Upper lobe of right lung (tissue), 1 donor: ENCODE measurements at places on chromosomes 11 and 22. TPM values are rescaled to one million over a fixed set of nuclear protein-coding genes. Genes with fewer than 3 reads are reported as not detected.

DNA sequence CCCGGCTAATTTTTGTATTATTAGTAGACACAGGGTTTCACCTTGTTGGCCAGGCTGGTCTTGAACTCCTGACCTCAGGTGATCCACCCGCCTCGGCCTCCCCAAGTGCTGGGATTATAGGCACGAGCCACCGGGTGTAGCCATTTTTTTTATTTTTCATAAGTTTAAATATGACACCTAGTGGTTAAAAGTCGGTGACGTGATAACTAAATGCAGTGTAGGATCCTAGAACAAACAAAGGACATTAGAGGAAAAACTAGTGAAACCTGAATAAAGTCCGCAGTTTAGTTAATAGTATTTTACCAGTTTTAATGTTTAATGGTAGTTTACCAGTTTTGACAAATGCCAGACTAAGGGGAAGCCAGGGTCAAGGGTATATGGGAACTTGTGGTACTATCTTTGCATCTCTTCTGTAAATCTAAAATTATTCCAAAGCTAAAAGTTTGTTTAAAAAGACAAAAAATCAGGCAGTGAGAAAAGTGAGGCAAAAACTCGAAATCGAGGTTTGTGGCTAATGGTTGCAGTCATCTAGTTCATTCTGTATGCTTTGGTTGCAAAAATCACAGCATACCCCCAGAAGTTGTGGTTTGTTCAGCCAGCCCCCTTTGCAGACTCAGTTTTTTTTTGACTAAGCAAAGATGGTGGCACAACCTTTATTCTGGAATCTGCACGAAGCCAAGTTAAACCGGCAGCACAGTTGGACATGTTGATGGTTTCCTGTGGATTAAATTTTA, 29.6 kb downstream of the TOM1 start:
- peaks cover 36% of the 10 kb centered on the region for H3K4me1 ChIP-seq
- H3K27ac ChIP-seq: peak overlapping the region; percentile 76
- no peaks in the 10 kb centered on the region for H3K27me3 ChIP-seq
- H3K36me3 ChIP-seq: peaks cover 95% of the 10 kb centered on the region
- no peak overlapping the region for H3K4me3 ChIP-seq
- DNase-seq: no peak

Gene SULT4A1
- not detected for total RNA-seq

DNA sequence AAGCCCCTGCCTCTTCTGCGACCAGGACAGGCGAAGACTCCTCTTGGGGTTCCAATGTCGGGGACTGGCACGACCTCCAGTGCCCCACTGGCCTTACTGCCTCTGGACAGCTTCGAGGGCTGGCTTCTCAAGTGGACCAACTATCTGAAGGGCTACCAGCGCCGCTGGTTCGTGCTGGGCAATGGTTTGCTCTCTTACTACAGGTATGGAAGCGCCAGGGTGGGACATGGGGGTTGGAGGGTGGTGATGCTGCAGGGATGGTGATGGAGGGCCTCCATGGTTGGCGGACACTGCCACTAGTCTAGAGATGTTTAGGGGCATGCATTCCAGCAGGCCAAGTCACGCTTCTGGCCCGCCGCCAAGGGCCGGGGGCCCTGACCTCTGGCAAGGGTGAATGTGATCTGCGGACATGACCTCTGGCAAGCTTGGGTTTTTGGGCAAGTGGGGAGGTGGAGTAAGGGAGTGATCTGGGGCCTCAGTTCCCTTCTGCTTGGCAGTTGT, 727 bp downstream of the OSBP2 start:
- H3K27me3 ChIP-seq: no peaks in the 10 kb centered on the region
- H3K4me1 ChIP-seq: peaks cover 5% of the 10 kb centered on the region
- no peak overlapping the region for H3K27ac ChIP-seq
- no peaks in the 10 kb centered on the region for H3K36me3 ChIP-seq

DNA sequence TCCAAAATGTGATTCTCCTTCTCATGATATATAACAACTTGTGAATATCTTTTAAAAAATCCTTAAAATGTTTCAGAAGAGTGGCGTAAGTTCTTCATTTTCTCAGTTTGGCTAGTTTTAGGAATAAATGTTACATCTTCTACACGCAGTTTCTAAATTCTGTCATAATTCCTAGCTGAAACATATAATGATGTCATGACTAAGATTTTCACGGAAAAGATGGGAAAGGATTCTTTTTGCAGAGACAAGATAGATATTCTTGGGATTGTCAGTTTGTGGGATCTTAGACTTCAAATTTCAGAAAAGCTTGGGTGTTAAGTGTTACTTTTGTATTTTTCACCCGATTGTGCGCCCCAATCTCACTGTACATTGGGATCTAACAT, 1.7 kb downstream of the EED start:
- H3K36me3 ChIP-seq: peaks cover 3% of the 10 kb centered on the region
- no peaks in the 10 kb centered on the region for H3K27me3 ChIP-seq
- H3K4me3 ChIP-seq: peak overlapping the region; percentile 79
- DNase-seq: no peak
- peaks cover 24% of the 10 kb centered on the region for H3K4me1 ChIP-seq

Gene MRGPRX3
- not detected for total RNA-seq

GRCh38 chr11:34395916-34396550, 38.2 kb upstream of the ABTB2 start:
- H3K4me3 ChIP-seq: no peak overlapping the region
- no peak overlapping the region for H3K27ac ChIP-seq
- no peaks in the 10 kb centered on the region for H3K27me3 ChIP-seq
- H3K36me3 ChIP-seq: no peaks in the 10 kb centered on the region
- DNase-seq: no peak

- H3K36me3 ChIP-seq: peaks cover 29% of the 10 kb centered on the region
- H3K4me3 ChIP-seq: no peak overlapping the region
- no peak for DNase-seq
- no peaks in the 10 kb centered on the region for H3K4me1 ChIP-seq
- no peak overlapping the region for H3K27ac ChIP-seq
These were observed 42.9 kb downstream of the AMPD3 start for GRCh38 chr11:10498022-10498400.

DNA sequence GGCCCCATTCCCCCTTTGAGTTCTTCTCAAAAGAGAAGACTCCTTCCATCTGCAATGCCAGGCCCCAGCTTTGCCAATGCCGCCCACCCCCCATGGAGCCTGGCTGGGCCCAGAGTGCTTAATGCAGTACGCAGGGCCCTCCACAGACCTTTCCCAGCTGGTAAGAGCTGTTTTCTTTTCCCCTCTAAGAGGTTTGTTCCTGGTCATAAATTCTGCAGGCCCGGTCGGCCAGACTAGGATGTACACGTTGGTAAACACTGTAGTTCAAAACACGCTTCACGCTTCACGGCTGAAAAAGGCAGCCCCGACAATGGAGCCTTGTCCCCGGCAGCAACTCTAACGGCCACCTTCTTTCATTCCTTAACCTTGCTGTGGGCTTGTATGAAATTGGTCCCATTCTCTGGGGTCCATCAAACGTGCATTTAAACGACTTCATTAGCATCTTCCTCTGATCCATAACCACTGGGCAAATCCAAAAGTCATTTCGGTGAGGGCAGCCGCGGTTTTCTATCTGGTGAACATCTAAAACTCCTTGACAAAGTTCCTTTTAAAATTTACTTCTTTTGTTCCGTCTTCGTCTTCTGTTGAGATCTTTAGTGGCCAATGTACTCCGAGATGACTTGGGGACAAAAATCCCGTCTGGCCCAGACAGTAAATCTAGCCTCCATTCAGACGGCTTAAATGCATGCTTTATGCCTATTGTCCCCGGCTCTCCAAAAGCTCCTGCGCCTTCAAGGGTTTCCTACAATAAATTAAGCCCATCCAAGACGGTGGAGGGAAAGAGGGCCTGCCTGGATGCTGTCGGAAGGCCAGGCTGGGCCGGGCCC, 60.0 kb upstream of the MYEOV start:
- no peaks in the 10 kb centered on the region for H3K4me1 ChIP-seq
- DNase-seq: no peak
- no peak overlapping the region for H3K4me3 ChIP-seq
- H3K27ac ChIP-seq: no peak overlapping the region

Gene LRP4
- 14.0 TPM for total RNA-seq

DNA sequence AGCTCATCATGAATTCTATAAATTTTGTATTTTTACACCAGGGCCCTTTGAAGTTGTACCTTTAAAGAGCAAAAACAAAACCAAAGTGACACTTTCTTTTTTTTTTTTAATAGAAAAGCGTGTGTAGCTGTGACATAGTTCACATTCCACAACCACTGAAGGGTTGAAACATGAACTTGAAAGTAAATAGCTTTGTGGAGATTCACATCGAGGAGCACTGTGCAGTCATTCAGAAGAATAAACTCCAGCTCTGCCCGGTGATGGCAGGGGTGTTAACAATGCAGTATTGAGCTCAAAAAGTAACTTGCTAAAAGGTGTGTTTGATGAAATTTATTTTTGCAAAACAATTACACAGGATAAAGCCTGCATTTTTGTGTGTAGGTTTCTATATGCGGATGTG, 1166.2 kb downstream of the TBC1D22A start:
- no peak overlapping the region for H3K27ac ChIP-seq
- H3K27me3 ChIP-seq: no peaks in the 10 kb centered on the region
- no peaks in the 10 kb centered on the region for H3K36me3 ChIP-seq
- no peak for DNase-seq

DNA sequence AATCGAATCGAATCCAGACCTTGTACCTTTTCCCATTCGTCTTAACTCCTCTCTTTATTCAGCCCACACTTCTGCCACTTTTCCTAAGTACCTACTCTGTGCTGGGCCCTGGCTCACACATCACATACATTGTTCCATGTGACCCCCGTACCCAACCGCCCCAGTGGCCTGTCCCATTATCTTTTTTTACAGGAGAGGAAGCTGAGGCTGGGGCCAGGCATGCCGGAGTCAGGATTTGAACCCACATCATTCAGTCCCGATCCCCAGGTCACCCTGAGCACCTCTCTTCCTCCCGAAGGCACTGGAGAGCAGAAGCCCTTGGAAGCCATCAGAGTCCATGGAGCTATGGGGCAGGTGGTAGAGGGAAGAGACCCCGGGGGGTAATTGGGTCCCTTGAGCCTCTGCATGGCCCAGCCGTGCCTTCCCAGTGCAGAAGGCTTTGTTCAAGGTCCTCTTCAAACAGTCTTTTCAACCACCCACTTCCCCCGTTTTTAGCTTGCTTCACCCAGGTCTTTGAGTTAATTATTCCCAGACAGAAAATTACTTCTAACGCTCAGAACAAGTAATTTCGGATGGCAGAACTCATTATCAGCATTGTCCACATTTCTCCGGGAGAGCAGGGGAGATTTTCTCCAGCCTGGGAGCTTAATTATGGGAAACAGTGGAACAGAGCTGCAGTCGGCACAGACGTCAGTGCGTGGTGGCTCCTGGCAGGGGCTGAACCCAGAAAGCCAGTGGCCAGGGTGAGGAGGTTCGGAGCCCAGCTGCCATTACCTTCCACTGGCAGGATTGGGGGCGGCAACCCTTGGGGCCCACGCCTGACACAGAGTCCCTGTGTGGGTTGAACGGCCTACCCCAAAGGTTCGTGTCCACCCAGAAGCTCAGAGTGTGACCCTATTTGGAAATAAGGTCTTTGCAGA, 82.4 kb upstream of the RTL6 start:
- no peak overlapping the region for H3K27ac ChIP-seq
- H3K4me3 ChIP-seq: no peak overlapping the region
- peak; percentile 26 for DNase-seq
- H3K36me3 ChIP-seq: no peaks in the 10 kb centered on the region

GRCh38 chr11:12258451-12258850, 118.9 kb upstream of the PARVA start:
- H3K4me1 ChIP-seq: peaks cover 4% of the 10 kb centered on the region
- no peak overlapping the region for H3K4me3 ChIP-seq
- no peak for DNase-seq

DNA sequence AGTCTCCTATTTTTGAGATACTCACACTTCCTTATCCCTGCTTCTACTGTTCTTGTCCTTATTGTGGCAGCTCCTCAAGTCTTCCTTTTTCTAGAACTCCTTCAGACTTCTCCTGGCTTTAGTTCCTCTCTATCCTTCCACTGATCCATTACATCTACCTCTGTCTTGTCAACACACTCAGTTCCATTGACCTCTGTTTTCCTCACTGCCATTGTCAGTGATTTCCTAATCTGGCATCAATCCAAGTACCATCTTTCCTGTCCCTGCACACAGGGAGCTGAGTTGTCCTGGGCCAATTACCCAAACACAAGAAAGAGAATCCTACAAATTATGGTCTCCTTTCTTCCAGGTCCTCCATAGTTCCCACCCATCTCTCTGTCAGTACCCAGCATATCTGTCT, 27.9 kb upstream of the RIC3 start:
- H3K27me3 ChIP-seq: no peaks in the 10 kb centered on the region
- DNase-seq: no peak
- no peak overlapping the region for H3K4me3 ChIP-seq
- H3K4me1 ChIP-seq: no peaks in the 10 kb centered on the region

Gene TMEM191B
- 2.1 TPM for total RNA-seq

Gene CAPN5
- total RNA-seq: 6.5 TPM

Gene NXPE2
- total RNA-seq: not detected

DNA sequence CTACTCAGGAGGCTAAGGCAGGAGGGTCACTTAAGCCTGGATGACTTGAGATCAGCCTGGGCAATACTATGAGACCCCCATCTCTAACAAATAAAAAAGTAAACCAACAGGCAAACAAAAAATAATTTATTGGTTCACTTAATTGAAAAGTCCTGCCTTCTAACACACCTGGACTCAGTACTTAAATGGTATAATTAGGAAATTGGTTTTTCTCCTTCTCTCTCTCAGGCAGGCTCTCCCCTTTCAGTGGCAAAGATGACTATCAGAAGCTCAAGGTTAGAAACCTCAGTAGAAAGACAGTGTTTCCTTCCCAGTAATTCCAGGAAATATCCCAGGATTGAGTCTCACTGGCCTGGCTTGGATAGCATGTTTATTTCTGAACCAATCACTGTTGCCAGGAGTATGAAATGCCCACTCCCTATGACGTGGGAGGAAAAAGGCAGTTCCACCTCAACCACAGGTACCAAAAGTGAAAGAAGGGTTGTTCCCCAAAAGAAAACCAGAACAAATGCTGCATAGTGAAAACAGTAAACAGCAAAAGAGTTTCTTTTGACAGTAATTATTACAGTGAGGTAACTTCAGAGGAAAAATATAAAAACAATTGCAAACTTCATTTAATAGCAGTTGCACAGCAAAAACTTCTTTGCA, 56.3 kb upstream of the SOX6 start:
- H3K4me3 ChIP-seq: no peak overlapping the region
- H3K4me1 ChIP-seq: no peaks in the 10 kb centered on the region
- no peak overlapping the region for H3K27ac ChIP-seq
- H3K36me3 ChIP-seq: no peaks in the 10 kb centered on the region

Gene TRIM6
- 2.4 TPM for total RNA-seq

Gene NLRP10
- total RNA-seq: not detected

Gene KCNJ1
- total RNA-seq: 0.23 TPM

GRCh38 chr11:5574654-5575053, 6.0 kb upstream of the OR52B6 start:
- H3K36me3 ChIP-seq: no peaks in the 10 kb centered on the region
- no peaks in the 10 kb centered on the region for H3K27me3 ChIP-seq
- no peaks in the 10 kb centered on the region for H3K4me1 ChIP-seq
- no peak overlapping the region for H3K4me3 ChIP-seq
- no peak for DNase-seq
- H3K27ac ChIP-seq: no peak overlapping the region

GRCh38 chr11:83026229-83026628, 45.5 kb downstream of the RAB30 start:
- DNase-seq: no peak
- H3K27me3 ChIP-seq: no peaks in the 10 kb centered on the region
- H3K27ac ChIP-seq: no peak overlapping the region
- H3K4me1 ChIP-seq: peaks cover 15% of the 10 kb centered on the region

- H3K36me3 ChIP-seq: no peaks in the 10 kb centered on the region
- no peak overlapping the region for H3K27ac ChIP-seq
- peaks cover 6% of the 10 kb centered on the region for H3K4me1 ChIP-seq
- DNase-seq: no peak
- no peaks in the 10 kb centered on the region for H3K27me3 ChIP-seq
- no peak overlapping the region for H3K4me3 ChIP-seq
These were observed 19.3 kb upstream of the IL10RA start for GRCh38 chr11:117966908-117967307.
